A673 (cell line): ENCODE measurements at places on chromosomes 4 and X. TPM values are rescaled to one million over a fixed set of nuclear protein-coding genes. Genes with fewer than 3 reads are reported as not detected.
A peak's percentile ranks its signal among the peaks of the same experiment; 100 is the strongest.

AMTN gene
- not detected in 2 replicates for total RNA-seq

CENPVL1 gene
- total RNA-seq, result 1.5 and 1.7 TPM in 2 replicates

MGAT4D gene
- total RNA-seq, result not detected in 2 replicates

LNX1 gene
- total RNA-seq, result 0.33 TPM in 1 of 2 replicates, not detected in the other

DNA sequence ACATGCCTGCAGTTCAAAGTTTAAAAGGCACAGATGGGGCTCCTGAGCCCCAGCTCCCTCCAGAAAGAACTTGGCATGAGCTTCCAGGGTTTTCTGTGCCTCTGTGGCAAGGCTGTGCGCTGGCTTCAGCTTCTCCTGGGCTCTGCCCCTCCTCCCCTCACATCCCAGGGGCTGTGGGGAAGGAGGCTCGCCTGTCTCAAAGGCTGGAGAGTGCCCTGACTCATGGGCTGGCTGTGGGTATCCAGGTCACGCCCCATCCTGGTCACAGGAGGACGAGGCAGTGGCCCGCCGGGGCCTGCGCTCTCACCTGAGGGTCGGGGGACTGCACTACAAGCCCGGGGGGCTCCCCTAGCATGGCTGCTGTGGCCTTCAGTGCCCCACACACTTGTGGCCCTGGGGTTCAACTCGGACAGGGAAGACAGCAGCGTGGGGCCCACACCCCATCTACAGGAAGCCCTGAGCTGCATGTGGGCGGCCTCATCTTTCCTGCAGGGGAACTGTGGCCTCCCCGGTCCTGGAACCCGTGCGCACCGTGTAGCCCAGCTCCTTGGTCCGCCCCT is 17.9 kb downstream of the LRPAP1 start:
- H3K4me3 ChIP-seq, result no peak overlapping the region
- DNase-seq, result no peak
- H3K27me3 ChIP-seq, result no peaks in the 10 kb centered on the region
- no peak overlapping the region for H3K27ac ChIP-seq

GRCh38 chr4:1538096-1538410 is 131.8 kb upstream of the NKX1-1 start:
- no peak overlapping the region for H3K4me3 ChIP-seq
- DNase-seq, result no peak
- H3K27ac ChIP-seq, result no peak overlapping the region
- H3K4me1 ChIP-seq, result peaks cover 16% of the 10 kb centered on the region
- H3K36me3 ChIP-seq, result no peaks in the 10 kb centered on the region

- H3K27ac ChIP-seq, result no peak overlapping the region
- H3K4me1 ChIP-seq, result no peaks in the 10 kb centered on the region
- no peak overlapping the region for H3K4me3 ChIP-seq
- DNase-seq, result no peak
Observed at GRCh38 chr4:38099908-38100407, 139.8 kb downstream of the PTTG2 start.

DNA sequence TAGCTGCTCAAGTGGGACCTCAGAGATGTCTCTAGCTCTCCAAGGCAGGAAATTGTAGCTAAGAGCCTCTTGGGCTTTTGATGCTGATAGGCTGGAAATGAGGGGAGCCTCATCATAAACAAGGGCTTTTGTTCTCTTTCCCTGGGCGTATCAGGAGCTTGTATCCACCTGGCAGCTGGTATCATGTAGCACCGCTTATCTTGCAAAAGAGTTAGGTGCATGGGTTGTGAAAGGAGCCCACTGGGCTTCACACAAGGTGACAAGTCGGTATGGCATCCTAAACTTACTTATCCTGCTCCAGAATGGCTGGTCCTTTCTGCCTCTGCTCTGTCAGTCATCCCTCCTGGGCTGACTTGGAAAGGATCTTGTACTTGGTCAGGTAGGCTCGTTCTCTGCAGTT is 565.8 kb downstream of the GRXCR1 start:
- H3K4me1 ChIP-seq, result no peaks in the 10 kb centered on the region
- no peak overlapping the region for H3K27ac ChIP-seq
- H3K36me3 ChIP-seq, result no peaks in the 10 kb centered on the region
- no peak overlapping the region for H3K4me3 ChIP-seq

- no peak overlapping the region for H3K27ac ChIP-seq
- no peaks in the 10 kb centered on the region for H3K4me1 ChIP-seq
- no peak for DNase-seq
- H3K36me3 ChIP-seq, result no peaks in the 10 kb centered on the region
Observed at GRCh38 chr4:151862766-151863165, 102.0 kb upstream of the GATB start.

- peak; percentile 45 for DNase-seq
- peaks cover 11% of the 10 kb centered on the region for H3K4me1 ChIP-seq
- no peaks in the 10 kb centered on the region for H3K36me3 ChIP-seq
- H3K27ac ChIP-seq, result no peak overlapping the region
Observed at GRCh38 chr4:46386570-46386969, 3.4 kb downstream of the GABRA2 start.

DNA sequence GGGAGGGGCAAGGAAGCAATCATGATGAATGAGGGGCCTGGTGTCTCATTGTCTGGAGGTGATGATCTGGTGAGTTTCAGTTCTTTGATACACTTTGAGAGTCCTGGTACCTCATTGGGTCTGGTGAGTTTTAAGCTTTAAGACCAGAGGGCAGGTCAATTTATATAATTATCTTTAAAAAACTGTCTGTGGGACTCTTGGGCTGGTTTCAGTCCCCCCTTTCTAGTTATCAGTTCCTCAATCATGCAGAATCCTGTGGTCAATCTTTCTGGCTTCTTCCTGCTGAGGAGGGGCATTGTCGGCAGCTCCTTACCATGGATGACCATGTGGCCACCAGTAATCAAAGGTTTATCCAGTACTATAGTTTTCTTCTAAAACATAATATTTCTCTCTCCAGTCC is 789.1 kb downstream of the PCDH18 start:
- H3K27me3 ChIP-seq, result no peaks in the 10 kb centered on the region
- no peak overlapping the region for H3K4me3 ChIP-seq
- no peak for DNase-seq
- H3K27ac ChIP-seq, result no peak overlapping the region

DNA sequence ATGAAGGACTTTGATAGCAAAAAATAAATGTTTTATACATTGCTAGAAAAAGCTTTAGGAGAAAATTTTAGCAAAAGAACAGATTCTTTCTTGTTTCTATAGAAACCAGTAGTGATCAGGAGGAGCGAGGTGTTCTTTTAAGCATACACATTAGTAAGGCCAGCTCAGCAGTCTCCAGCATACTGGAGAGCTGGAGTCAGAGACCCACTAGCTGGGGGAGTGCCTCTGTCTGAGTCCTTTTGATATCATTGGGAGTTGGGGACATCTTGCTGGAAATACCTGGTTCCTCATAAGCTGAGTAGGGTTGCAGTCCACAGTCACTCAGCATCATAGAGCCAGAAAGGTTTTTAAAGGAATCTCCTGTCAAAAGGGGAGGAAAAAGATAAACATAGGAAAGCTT is 67.4 kb downstream of the AFF2 start:
- H3K4me1 ChIP-seq, result no peaks in the 10 kb centered on the region
- H3K27ac ChIP-seq, result no peak overlapping the region
- H3K27me3 ChIP-seq, result no peaks in the 10 kb centered on the region
- DNase-seq, result no peak

DNA sequence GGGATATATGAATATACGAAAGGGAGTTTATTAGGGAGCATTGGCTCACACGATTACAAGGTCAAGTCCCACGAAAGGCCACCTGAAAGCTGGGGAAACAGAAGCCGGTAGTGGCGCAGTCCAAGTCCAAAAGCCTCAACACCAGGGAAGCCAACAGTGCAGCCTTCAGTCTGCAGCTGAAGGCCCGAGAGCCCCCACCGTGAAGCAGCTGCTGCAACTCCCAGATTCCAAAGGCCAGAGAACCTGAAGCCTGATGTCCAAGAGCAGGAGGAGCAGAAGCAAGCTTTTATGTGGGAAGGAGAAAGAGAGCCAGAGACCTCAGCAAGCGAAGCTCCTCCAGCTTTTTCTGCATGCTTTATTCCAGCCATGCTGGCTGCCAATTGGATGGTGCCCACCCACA is 275.8 kb downstream of the PTTG2 start:
- H3K27ac ChIP-seq, result no peak overlapping the region
- no peaks in the 10 kb centered on the region for H3K4me1 ChIP-seq
- H3K36me3 ChIP-seq, result no peaks in the 10 kb centered on the region
- no peaks in the 10 kb centered on the region for H3K27me3 ChIP-seq
- DNase-seq, result no peak

GRCh38 chr4:120750152-120750525 is 172.4 kb downstream of the PRDM5 start:
- H3K27ac ChIP-seq, result no peak overlapping the region
- no peak overlapping the region for H3K4me3 ChIP-seq
- DNase-seq, result no peak
- no peaks in the 10 kb centered on the region for H3K27me3 ChIP-seq
- no peaks in the 10 kb centered on the region for H3K36me3 ChIP-seq

- no peak overlapping the region for H3K27ac ChIP-seq
- no peaks in the 10 kb centered on the region for H3K27me3 ChIP-seq
- H3K4me3 ChIP-seq, result no peak overlapping the region
- no peaks in the 10 kb centered on the region for H3K4me1 ChIP-seq
- H3K36me3 ChIP-seq, result no peaks in the 10 kb centered on the region
Observed at GRCh38 chr4:146762016-146762415, 123.3 kb downstream of the POU4F2 start.
